ENCODE measurements at places on chromosomes 12 and 14. TPM values are rescaled to one million over a fixed set of nuclear protein-coding genes. Genes with fewer than 3 reads are reported as not detected.

Gene GALNT8
- 2.9 TPM for total RNA-seq

Gene VRTN
- total RNA-seq = not detected

Gene SERPINA12
- total RNA-seq = not detected

Gene GCH1
- 1.9 TPM for total RNA-seq

Gene MYF5
- not detected for total RNA-seq

Gene PAX9
- total RNA-seq = not detected

Gene ARHGAP9
- total RNA-seq = 4.1 TPM

Gene PTPRO
- total RNA-seq = 0.91 TPM

Gene MSI1
- total RNA-seq = 5.4 TPM

Gene GUCY2C
- not detected for total RNA-seq

Gene KRT86
- not detected for total RNA-seq

Gene NKX2-1
- not detected for total RNA-seq

Gene MYL2
- total RNA-seq = 13,587 TPM

Gene KIF26A
- 6.3 TPM for total RNA-seq

Gene KLRK1
- total RNA-seq = 0.46 TPM

Gene DICER1
- total RNA-seq = 26.1 TPM

Gene CHPT1
- 139 TPM for total RNA-seq

Gene ACSM4
- not detected for total RNA-seq

Gene NRL
- 0.75 TPM for total RNA-seq

Gene NAV3
- 3.3 TPM for total RNA-seq

Gene JPH4
- 0.13 TPM for total RNA-seq

Gene NDRG2
- 327 TPM for total RNA-seq
